ENCODE measurements at places on chromosomes 7 and 10.

- no peak for DNase-seq
Observed at GRCh38 chr10:6114805-6115341, 26.0 kb downstream of the RBM17 start.

DNA sequence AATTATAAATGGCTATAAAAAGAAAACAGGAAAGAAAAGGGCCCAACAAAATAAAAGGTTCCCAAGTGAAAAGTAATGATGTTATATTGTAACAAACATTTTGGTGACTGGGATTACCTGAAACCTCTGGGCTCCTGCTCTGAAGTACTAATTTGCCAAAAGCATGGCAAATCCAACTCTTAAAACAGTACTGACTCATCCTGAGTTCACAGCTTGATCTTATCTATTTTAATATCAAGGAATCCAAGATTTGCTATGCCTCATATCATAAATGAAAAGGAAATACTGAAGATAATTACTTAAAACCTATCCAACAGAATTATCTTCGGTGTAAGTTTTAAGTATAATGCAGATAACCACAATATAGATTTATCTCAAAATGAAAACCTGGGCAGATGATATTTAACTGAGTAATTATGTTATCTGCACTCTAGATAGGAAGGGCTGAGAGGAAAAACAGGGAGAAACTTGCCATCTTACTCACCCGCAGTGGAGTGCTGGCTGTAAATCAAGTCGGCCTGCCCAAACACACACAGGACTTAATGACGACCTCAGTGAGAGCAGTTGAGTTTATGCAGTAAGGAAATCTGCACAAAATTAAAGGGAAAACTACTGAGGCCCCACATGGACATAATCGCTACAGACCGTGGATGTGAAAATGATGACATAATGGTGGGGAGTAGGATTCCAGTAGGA, 48.4 kb downstream of the MPP7 start:
- no peak for DNase-seq

DNA sequence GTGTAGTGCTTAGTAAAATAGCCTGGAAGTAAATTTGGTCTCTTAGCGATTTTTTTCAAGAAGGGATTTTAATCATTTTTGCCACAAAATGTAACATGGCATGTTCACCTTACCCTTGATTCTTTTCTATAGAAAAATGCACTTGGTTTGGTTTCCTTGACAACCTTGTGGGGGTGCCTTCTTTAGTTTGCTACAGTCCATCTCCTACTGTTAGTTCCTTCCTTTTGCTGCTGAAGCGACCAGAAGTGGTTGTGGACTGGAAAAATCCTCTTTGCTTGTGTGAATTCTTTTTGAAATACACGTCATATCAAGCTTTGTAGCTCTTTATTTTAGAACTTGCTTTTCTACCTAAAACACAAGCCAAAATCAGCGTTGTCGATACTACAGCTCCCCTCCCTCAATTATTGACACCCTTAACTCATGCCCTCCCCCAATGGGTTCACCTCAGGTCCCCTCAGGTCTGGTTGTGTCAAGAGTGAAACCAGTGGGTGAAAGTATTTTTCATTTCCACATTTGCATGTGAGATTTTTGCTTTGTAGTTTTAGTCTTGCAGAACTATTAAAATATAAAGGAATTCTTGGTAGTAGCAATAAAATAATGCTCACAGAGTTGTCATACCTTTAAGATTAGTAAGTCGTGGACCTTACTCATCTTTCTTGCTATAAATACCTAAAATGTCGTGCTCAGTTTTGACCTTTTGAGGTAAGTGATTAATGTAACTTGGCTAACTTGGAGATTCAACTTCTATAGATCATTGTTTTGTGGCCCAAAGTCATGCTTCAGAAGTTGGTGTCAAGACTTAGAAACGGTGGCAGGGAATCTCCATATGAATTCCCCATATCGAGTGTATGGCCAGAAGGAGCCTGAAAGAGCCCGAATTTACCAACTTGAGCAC, 1.5 kb downstream of the ACTR3B start:
- no peak for DNase-seq

DNA sequence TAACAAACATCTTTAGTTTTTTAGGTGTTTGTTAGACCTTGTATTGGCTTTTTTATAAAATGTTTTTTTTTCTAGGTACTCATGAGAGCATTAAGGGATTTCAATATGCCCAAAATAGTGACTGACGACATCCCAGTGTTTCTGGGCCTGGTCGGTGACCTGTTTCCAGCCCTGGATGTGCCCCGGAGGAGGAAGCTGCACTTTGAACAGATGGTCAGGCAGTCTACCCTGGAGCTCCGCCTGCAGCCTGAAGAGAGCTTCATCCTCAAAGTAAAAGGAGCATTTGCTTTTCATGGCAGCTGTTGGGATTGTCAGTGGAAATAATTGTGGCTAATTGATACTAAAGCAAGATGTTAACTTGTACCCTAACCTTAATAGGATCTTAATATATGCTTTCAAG, 161.5 kb downstream of the DNAH11 start:
- DNase-seq: no peak

DNA sequence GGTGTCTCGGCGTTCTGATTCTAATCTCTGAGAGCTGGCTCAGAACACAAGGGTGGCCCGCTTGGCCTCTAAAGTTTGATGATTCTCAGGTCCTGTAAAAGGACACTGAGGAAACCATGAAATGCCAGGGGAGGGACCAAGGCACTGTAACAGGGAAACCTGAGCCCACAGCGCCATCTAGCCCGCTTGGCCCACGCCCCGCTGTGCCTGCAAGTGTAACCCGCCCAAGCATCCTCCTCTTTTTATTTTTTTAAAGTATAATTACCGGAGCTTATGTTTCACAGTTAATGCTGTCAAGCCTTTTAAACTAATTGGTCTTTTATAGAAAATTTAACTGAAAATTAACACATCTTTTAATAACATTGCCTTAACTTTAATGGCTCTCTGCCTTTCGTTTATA, 734.7 kb downstream of the KCNMA1 start:
- no peak for DNase-seq

DNA sequence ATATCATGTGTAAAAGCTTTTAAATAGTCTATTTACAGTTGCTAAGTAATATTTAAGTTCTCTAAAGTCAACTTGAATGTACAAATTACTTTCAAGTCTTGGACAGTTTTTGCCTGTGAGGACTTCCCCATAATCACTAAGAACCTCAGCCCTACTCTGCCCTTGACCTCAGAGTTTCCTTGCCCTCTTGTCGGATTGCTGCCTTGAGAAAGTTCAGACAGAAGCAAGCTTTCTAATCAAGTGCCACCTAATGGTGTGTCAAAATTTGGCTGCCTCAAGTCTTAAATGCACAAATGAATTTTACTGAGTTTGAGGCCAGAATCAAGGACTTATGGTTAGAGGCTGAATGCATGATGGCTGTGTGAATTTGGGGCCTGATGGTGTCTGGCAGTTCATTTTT, 88.3 kb upstream of the KAT6B start:
- no peak for DNase-seq

DNA sequence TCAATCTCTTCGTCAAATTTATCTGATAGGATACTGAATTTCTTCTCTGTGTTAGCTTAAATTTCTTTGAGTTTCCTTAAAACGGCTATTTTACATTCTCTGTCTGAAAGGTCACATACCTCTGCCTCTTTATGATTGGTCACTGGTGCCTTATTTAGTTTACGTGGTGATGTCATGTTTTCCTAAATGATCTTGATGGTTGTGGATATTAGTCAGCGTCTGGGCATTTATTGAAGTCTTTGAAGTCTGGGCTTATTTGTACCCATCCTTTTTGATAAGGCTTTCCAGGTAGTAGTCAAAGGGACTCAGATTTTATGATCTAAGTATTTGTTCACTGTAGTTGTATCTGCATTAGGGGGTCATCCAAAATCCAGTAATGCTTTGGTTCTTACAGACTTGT, 1407.5 kb upstream of the LRRTM3 start:
- DNase-seq: no peak

- DNase-seq: no peak
Observed at GRCh38 chr10:9379183-9379582, 1324.7 kb downstream of the GATA3 start.

DNA sequence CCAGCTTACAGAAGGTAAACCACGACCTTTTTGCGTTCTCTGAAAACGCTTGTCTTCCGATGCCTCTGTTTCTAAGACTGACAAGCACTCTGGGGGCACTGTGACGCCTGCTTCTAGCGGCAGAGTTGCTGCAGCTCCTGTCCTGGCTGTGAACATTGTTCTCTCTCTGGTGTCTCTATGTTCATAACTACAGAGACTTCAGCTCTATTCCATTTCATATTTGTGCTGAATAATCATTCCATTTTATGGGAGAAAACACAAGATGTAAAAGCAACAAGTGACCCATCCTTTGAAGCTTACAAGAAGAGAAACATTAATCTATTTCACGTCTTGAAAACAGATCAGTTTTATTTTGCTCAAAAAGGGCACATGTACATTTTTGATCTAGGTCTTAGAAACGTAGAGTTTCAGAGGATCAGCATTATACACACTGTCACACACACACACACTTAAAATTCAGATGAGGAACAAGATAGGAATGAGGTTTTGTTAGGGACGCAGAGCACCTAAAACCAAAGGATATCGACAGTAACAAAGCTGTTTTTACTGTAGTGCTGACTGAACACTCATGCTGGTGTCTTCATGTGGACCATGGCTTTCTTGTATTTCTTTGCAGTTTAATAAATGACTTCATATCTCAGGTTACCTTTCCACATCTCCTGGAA, 3.0 kb downstream of the IKZF1 start:
- peak; percentile 54 for DNase-seq

- no peak for DNase-seq
Observed at GRCh38 chr7:48052748-48053147, 17.4 kb downstream of the C7orf57 start.

DNA sequence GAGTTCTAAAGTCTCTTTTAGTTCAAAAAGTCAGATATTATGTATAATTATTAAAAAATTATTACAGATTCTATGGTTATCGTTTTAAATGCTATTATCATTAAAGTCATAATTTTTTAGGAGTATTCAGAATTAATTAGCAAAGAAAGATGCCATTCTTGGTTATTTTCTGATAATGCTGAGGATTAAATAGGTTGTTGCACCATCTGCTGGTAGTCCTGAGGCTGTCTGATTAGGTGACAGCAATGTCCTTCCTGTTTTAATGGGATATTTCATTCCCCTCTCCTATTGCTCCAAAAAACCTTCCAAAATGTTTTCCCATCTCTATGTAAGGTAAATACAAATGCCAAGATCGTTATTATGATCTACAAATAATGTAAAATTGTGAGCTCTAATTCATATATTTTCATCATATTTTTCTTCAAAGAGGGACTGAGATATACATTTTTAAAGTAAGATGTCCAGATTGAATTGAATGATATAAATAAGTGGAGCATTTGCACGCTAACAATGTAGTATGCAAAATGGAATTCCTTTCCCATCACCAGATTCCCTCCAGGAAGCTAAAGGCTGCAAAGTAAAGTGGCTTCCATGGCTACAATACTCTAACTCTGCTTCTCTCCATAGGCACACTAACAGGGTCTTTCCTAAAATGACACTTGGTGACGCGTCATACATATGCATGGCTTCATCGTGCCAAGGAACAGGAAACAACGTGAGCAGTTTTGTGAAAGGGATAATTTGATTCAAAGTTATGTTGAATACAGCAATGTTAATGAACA, 58.8 kb upstream of the AKR1E2 start:
- DNase-seq: no peak

GRCh38 chr10:28298951-28299350, 3.9 kb downstream of the MPP7 start:
- no peak for DNase-seq

- no peak for DNase-seq
Observed at GRCh38 chr10:110495731-110496552, 1.8 kb upstream of the DUSP5 start.

- DNase-seq: no peak
Observed at GRCh38 chr7:84913731-84914130, 273.1 kb downstream of the SEMA3D start.

DNA sequence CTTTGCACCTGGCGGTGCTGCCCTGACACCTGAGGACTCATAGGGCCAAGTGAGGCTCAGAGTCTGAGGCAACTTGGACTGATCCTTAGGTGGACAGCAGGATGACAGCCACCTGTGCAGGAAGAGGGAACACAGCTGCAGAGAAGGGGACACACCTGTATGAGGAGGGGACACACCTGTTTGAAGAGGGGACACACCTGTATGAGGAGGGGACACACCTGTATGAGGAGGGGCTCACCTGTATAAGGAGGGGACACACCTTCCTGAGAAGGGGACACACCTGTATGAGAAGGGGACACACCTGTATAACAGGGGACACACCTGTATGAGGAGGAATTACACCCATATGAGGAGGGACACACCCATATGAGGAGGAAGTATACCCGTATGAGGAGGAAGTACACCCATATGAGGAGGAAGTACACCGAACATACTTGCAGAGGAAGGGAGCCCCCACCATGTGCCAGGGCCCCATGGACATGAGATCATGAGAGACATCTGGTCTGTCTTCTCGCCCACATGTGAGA, 285.9 kb downstream of the ADARB2 start:
- DNase-seq: no peak

DNA sequence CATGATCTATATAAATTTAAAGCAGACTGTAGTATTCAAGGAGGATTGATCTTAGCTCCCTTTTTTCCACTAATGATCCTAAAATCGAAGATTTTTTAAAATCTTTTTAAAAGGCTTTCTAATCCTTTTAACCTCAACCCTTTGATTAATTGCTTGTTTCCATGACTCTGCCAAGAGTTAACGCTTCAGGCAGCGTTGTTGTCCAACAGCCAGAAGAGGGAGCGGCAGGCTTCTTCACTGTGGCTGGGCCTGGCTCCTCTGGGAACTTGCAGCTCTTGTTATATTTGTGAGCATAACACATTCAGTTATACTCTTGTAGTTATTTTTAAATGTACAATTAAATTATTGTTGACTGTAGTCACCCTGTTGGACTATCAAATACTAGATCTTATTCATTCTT, 26.3 kb downstream of the CRCP start:
- DNase-seq: no peak

- DNase-seq: peak; percentile 53
Observed at GRCh38 chr10:118698421-118698820, 56.3 kb downstream of the CACUL1 start.

DNA sequence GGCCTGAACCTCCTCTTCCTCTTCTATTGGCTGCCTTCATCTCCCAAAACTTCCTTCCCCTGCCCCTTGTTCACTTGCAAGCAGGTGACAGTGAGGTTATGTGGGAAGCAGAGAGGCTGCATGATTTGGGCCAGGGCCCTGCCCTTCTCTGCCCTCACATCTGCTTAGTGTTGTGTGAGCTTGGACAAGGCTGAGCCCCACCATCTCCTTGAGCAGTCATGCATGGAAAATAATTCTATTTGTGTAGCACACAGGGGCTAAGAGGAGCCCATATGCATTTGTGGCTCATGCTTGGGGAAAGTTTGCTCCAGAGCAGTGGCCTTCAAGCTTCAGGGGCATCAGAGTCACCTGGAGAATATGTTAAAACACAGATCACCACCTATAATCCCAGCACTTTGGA, 26.8 kb upstream of the AQP1 start:
- no peak for DNase-seq
